ENCODE measurements at places on chromosomes 7 and 10.

- DNase-seq, result no peak
These were observed 25.3 kb downstream of the FKBP6 start for GRCh38 chr7:73353243-73353642.

DNA sequence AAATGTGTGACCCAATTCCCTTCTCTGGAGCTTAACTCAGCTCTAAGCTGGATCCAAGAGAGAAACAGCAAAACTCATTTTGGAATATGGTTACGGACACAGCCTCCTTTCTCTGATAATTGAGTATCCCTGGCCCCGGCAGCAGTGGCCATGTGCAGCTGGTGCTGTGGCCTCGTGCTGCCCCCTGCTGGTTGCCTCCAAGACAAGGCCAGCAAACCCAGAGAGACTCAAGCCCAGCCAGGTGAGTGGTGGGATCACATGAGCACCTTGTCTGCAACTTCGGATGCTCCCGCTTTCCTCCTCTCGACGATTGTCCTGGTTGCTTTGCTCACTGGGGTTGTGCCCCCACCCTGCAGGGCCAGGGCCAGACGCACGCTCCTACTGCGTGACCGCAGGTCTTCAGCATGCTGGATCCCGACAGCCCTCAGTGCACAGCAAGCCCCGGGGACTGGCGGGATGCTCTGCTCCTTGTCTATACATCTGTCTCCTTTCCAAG lies 19.4 kb downstream of the SFTPD start:
- peak; percentile 42 for DNase-seq

GRCh38 chr7:122965306-122965705 lies 30.2 kb downstream of the TAS2R16 start:
- no peak for DNase-seq

GRCh38 chr10:9331583-9332008 lies 1277.1 kb downstream of the GATA3 start:
- no peak for DNase-seq

- DNase-seq, result no peak
These were observed 130.8 kb downstream of the VIPR2 start for GRCh38 chr7:159013825-159014289.

- DNase-seq, result no peak
These were observed 229.0 kb downstream of the STK31 start for GRCh38 chr7:23938937-23939552.

DNA sequence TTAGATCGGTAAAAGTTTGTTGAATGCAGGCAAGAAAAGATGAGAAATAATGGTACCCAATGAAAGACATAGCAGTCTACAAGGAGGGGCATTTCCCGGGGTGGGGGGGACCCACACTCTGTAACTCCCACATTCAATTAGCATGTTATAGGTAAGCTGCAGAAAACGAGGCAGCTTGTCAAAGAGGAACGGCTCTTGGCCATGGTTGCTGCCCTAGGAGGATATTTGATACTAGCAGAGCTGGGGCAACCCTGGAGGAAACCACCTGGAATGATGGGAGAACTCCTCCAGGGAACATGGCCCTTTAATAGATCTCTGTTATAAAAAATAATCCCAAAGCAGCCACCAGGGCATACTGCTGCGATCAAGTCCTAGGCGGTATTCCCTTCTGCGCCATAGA lies 98.5 kb downstream of the EGFR start:
- DNase-seq, result no peak

DNA sequence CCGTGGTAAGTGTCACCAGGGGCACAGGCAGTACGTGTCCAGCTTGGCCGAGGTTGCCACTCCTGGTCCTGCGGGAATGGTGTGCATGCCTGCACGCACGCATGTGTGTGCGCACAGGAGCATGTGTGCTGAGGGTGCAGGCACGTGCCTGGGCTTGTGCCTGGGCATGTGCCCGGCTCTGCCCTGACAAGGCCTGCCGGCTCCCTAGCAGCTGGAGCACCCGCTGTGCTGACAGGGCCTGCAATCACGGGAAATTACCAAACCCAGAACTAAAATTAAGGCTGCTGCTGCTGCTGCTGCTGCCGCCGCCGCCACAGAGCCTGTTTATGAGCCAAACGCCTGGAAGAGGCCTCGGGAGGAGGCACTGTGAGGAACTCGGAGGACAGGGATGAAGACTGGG lies 28.7 kb downstream of the GHRHR start:
- DNase-seq, result no peak

DNA sequence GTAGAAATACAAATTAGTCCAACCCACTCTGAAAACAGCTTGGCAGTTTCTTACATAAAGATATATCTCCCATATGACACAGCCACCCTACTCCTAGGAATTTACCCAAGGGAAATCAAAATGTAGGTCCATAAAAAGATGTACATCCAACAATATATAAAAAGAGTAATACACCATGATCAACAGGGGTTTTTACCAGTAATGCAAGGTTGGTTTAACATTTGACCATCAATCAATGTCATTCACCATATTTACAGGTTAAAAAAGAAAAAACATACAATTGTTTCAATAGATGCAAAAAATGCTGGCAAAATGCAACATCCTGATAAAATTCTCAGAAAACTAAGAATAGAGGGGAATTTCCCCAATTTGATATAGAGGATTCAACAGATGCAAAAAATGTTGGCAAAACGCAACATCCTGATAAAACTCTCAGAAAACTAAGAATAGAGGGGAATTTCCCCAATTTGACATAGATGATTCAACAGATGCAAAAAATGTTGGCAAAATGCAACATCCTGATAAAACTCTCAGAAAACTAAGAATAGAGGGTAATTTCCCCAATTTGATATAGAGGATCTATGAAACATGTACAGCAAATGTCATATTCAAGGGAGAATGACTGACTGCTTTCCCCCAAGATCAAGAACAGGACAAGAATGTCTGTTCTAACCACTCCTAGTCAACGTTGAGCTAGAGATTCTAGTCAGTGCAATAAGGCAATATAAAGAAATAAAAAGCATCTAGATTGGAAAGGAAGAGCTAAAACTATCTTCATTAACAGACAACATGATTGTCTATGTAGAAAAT lies 13.7 kb downstream of the ADAP1 start:
- DNase-seq, result no peak

- DNase-seq, result no peak
These were observed 376.4 kb upstream of the NFE2L3 start for GRCh38 chr7:25775570-25775969.

DNA sequence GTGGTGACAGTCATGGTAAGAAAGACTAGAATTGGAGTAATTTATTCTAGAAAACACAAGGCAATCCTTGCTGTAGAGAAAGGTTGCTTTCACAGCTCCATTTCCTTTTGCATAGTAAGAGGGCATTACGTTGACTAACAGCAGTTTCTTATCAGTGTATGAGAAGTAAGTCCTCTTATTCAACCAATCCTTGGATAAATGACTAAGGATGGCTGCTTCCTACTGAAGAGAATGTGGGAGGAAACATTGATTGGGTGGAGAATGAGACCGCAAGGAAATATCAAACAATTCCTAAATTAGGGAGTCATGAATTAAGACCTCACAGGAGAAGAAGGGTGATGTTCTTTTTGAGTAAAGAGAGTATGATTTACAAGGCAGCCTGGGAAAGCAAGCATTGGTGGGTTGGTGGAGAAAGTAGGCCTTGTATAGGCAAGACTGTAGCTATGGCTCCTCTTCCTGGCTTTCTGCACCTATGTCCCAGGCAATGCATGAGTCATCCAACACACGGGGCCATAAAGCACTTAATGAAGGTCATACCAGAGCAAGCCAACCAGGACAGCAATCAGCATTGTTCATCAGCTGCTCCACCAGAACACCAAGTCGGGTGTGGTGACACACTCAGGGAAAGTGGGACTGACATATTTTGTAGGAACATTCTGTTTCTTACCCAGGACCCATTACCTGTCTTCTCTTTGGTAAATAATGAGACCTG lies 5.6 kb downstream of the MGAM start:
- no peak for DNase-seq

GRCh38 chr10:77500754-77501151 lies 136.9 kb downstream of the KCNMA1 start:
- no peak for DNase-seq
